ENCODE measurements at places on chromosomes 13 and 19. TPM values are rescaled to one million over a fixed set of nuclear protein-coding genes. Genes with fewer than 3 reads are reported as not detected.

DNA sequence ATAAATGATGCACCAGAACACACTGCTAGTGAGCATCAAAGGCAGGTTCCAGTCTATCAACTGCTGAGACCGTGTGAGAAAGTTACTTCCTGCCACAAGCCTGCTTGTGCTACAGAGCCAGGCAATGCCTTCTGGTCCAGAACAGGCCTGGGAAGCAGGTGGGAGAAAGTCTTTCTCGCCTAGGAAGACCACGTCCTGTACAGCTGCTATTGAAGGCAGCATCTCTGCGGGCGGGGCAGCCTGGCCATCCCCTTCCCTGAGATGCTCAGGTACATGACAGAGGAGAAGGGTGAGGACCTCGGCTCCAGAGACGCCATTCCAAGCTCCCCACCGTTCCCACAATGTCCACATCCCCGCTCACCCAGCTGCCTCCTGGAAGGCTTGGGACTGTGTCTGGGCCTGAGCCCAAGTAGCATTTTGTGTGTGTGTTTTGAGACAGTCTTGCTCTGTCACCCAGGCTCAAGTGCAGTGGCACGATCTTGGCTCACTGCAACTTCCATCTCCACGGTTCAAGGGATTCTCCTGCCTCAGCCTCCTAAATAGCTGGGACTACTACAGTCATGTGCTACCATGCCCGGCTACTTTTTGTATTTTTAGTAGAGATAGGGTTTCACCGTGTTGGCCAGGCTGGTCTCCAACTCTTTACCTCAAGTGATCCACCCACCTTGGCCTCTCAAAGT, 3.4 kb downstream of the RFX1 start:
- no peak for DNase-seq

Gene WDR88
- not detected for total RNA-seq

Gene ITGBL1
- 6.7 TPM for total RNA-seq

Gene LRRC4B
- 0.33 TPM for total RNA-seq

GRCh38 chr13:50017819-50018218, 2.6 kb downstream of the KCNRG start:
- DNase-seq: no peak
